ENCODE measurements at places on chromosomes 13 and 19. TPM values are rescaled to one million over a fixed set of nuclear protein-coding genes. Genes with fewer than 3 reads are reported as not detected.

The UBE2L5 gene
- total RNA-seq, result not detected

The CYP2A6 gene
- not detected for total RNA-seq

The MBD3L2B gene
- not detected for total RNA-seq

The C19orf85 gene
- not detected for total RNA-seq

The USHBP1 gene
- 5.7 TPM for total RNA-seq

The UGGT2 gene
- 45.2 TPM for total RNA-seq

The NUFIP1 gene
- total RNA-seq, result 2.5 TPM

The NDUFS7 gene
- total RNA-seq, result 51.7 TPM

The RFPL4AL1 gene
- not detected for total RNA-seq
